ENCODE measurements at places on chromosomes 11 and 22. TPM values are rescaled to one million over a fixed set of nuclear protein-coding genes. Genes with fewer than 3 reads are reported as not detected.

The PKDREJ gene
- not detected for total RNA-seq

The POU2AF2 gene
- total RNA-seq: not detected

The CARD16 gene
- 5.9 TPM for total RNA-seq

The BTBD18 gene
- total RNA-seq: not detected

The POLD4 gene
- total RNA-seq: 31.7 TPM

The CBLIF gene
- total RNA-seq: not detected

The WBP2NL gene
- 0.36 TPM for total RNA-seq

The HBB gene
- total RNA-seq: not detected

The BIK gene
- total RNA-seq: 3.5 TPM

The AP2A2 gene
- total RNA-seq: 38.3 TPM

The MYBPC3 gene
- not detected for total RNA-seq

The PATE4 gene
- not detected for total RNA-seq

The WNT7B gene
- not detected for total RNA-seq

The SLC17A6 gene
- not detected for total RNA-seq

The HSD17B12 gene
- 43.7 TPM for total RNA-seq

The CEND1 gene
- total RNA-seq: 1.4 TPM

The ZNF70 gene
- 3.4 TPM for total RNA-seq

The CABP2 gene
- not detected for total RNA-seq

The FDXACB1 gene
- 11.8 TPM for total RNA-seq

The ZPR1 gene
- 111 TPM for total RNA-seq

The SMIM35 gene
- total RNA-seq: 0.13 TPM

The IZUMO1R gene
- total RNA-seq: not detected

The USP35 gene
- 5.5 TPM for total RNA-seq

The RFPL1 gene
- total RNA-seq: not detected

The OR5D14 gene
- total RNA-seq: not detected

The AQP11 gene
- 0.46 TPM for total RNA-seq

The HSCB gene
- total RNA-seq: 13.3 TPM

The ARRB1 gene
- total RNA-seq: 10.3 TPM

The PRODH gene
- total RNA-seq: 0.17 TPM

The CFAP300 gene
- not detected for total RNA-seq

The CELSR1 gene
- 0.10 TPM for total RNA-seq

The RGL4 gene
- total RNA-seq: 6.6 TPM

The C11orf86 gene
- total RNA-seq: not detected

The CECR2 gene
- total RNA-seq: not detected

The KRTAP5-1 gene
- not detected for total RNA-seq

The LMO2 gene
- 0.13 TPM for total RNA-seq

The GRAMD1B gene
- 42.0 TPM for total RNA-seq

The JAML gene
- 300 TPM for total RNA-seq

The TRPC6 gene
- total RNA-seq: not detected

The CCDC88B gene
- total RNA-seq: 94.7 TPM
